ENCODE measurements at places on chromosomes 11 and 22.

DNA sequence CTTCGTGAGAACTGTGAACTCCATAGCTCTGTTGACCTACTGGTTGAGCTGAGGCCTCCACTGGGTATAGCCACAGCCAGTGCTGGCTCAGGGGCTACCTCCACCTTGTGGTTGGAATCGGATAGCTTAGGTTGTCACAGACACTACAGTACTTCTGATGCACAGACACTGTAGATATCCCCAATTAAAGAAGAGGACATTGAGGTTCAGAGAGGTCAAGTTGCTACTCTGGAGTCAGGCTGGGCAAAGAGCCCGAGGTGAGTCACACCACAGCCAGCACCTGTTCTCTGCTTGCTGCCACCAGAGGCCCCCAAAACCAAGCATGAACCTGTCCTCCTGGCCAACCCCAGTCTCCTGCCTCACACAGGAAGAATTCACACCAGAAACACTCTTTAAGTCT lies 5.4 kb downstream of the UFD1 start:
- DNase-seq, result no peak

- peak; percentile 20 for DNase-seq
These were observed 65.5 kb upstream of the ARFGAP3 start for GRCh38 chr22:42922374-42923191.

DNA sequence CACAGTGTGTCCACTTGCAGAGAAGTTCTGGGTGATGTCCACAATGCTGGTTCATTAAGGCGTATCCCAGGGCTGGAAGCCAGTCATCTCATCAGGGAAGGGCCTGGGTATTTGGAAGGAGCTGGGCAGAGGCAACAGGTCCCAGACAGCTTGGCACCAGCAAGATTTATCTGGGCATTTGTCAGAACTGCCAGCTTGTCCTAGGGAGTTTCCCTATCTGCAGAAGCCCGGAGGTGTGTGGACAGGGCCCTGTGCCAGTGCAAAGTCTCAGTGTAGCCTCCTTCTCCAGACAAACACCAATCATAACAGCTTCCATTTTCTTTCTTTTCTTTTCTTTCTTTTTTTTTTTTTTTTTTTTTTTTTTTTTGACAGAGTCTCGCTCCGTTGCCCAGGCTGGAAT lies 125.3 kb upstream of the TIMP3 start:
- DNase-seq, result no peak

- no peak for DNase-seq
These were observed 7.7 kb downstream of the IL2RB start for GRCh38 chr22:37141971-37142370.

DNA sequence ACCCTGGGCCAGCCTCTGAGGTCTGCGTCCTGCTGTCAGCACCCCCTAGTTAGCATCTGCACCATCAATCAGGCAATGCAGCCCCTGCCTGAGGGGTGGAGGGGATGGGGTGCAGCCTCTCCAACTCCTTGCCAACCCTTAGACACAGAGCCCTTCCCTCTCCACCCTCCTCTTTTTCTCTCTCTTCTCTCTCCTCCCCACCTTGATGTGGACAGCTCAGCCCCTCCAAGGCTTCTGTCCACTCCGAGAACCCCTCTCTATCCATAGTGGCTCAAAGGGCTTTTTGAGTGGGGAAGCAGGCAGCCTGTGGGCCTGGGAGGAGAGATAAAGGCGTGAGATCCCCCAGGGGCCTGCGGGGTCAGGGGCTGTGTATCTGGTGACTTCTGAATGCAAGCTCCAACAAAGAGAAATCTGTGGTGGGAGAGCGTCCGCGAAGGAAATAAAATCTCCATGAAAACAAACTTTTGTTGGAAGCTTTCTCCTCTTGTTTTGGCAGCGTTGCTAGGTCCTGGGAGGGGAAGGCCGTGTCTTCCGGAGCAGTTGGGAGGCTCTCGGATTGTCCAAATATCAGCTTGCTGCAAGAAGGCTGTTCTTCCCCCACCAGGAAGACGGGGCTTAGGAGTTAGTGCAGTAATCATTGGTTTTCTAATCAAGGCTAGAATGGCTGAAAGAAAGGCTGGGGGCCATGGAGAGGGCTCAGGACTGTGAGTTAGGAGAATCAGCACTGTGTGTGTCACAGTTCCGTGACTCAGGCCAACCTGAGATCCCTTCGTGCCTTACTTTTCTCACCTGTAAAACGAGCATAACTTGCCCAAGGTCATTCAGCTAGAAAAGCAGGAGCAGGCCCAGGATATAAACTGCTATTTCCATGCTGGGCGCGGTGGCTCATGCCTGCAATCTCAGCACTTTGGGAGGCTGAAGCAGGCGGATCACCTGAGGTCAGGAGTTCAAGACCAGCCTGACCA lies 50.3 kb downstream of the PKNOX2 start:
- no peak for DNase-seq

DNA sequence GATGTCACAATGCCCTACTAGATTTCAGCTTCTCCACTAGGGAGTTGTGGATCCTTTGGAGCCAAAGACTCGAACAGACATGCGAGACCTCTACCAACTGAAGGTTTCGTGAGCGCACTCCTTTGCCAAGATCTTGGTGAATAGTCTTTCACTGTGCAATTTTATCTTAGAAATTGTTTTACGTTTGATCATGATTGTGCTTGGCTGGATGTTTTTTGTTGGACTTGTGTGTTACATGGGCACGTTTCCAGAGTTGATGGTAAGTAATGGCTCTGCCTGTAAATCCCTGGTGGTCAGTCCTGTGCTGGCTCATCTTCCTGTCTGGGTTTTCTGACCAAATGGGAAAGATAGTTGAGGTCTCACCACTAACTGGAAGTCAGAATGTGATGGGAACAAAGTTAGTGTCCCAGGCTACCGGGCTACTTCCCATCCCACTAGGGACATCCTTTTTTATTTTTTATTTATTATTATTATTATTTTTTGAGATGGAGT lies at the start of gene MISFA:
MISFA (plus strand) TSS at position 51 of the 492 bp plus-strand sequence; CDS start at position 191, 140 bp downstream.
- no peak for DNase-seq

GRCh38 chr11:16512899-16513241 lies 156.5 kb upstream of the SOX6 start:
- DNase-seq, result peak; percentile 4

- DNase-seq, result peak; percentile 27
These were observed 38.6 kb downstream of the PPP6R3 start for GRCh38 chr11:68498903-68499883.
